ENCODE measurements at places on chromosomes 3 and 15.

- no peak for DNase-seq
Observed at GRCh38 chr3:54307566-54308180, 185.3 kb downstream of the CACNA2D3 start.

DNA sequence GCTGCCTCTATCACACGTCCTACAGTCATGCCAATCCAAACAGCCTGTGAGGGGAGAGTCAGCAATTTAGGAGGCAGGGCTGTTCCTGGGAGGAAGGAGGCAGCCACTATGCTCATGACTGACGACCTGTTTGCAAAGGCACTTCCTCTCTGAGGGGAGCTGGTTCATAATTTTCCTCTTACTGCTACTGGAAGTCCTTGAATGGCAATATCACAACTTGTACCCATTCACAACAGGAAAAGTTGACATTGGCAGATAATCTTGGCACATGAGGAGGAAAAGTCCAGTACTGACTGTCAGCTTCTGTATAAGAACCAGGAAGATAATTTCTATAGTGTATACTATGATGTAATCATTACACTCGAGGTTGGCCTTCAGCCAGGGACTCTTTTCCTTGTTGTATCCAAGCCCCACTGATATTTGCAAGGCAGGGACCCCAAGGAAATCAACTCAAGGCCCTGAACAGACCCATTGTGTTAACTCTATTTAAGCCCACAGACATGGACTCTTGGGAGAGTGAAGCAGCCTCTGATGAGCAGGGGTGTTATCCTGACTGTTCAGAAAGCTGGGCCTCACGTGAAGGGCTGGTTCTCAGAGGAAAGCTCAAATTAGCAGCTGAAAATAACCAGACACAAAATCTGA, 267.3 kb upstream of the ADAMTS9 start:
- DNase-seq: no peak

DNA sequence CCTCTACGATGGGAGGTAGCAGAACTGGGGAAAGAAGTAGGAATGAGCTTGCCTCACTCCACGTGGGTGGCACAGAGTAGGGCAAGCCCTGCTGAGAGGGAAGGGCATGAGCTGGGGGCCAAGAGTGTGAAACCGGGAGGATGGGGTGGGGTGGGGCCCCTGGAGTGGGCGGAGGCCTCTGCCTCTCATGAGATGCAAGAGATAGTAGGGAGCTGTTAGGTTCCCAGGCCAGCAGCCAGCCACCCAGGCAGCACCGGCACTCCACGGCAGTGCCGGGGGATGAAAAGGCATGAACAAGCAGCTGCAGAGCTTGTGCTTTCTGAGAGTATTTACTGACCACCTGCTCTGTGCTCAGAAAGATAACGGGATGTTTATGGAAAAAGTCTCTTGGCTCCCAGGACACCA, 24.4 kb upstream of the PLA2G4E start:
- no peak for DNase-seq

DNA sequence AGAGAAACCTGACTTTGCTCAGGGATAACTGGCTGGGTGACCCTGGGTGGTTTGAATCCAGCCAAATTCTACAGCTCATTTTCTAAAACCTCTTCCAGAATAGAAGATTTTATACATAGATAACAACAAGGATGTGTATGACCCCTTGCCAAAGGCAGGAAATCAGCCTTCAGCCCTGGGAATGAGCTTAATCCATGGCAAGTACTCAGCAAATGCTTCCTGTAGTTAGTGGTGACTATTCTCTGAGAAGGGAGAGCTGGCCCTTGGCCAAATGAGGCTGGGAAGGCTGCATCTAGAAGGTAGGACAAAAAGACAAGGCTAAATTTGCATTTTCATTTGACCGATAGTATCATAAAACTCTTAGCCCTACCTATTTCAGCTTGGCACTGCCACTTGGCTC, 4.6 kb upstream of the HACD3 start:
- DNase-seq: no peak

DNA sequence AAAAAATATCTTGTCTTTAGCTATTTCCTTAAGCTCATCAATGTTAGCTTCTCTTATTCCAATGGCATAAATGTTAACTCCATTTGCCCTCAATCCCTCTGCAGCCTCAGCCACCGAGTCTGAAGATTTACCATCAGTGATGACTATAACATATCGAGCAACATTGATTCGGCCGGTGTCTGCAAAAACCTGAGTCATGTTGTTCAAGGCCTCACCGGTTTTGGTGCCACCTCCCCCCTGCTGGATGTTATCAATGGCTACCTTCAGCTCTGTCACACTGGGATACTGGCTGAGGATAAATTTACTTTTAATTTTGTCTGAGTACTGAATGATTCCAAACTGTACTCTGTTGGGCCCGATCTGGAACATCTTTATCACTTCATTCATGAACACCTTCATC, 41.0 kb upstream of the CAPN7 start:
- DNase-seq: no peak

- DNase-seq: no peak
Observed at GRCh38 chr3:169539856-169540255, 123.7 kb downstream of the MECOM start.

DNA sequence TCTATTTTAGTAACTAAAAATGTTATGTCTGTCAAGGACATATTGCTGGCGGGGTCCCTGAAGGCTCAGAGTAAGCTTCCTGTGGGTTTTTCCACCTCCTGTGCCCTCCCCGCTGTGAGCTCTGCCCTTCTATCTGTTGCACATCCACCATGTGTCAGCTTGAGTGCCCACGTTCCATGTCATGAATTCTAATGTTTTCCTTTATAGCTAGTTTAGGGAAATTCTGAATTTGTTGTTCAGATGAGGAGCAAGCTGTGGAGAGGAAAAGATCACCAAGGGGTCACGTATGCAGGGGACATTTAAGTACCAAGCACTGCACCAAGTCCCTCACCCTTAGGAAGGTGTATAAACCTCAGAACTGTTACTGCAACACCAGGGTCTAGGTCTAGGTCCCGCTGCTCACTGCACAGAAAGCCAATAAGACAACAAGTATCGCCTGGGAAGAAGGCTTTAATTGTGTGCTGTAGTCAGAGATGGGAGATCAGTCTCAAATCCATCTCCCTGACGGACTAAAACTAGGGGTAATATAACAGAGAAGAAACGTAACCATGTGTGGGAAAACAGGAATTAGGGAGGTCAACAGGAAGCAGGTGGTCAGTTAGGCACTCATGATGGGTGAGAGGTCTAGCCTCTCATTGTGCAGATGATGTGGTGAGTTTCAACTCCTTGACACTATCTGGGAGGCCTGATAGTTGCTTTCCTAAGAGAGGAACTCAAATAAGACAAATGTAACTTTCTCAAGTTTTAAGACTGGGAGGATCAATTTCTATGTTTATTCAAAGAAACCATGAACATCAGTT, 9.7 kb downstream of the GP9 start:
- no peak for DNase-seq

DNA sequence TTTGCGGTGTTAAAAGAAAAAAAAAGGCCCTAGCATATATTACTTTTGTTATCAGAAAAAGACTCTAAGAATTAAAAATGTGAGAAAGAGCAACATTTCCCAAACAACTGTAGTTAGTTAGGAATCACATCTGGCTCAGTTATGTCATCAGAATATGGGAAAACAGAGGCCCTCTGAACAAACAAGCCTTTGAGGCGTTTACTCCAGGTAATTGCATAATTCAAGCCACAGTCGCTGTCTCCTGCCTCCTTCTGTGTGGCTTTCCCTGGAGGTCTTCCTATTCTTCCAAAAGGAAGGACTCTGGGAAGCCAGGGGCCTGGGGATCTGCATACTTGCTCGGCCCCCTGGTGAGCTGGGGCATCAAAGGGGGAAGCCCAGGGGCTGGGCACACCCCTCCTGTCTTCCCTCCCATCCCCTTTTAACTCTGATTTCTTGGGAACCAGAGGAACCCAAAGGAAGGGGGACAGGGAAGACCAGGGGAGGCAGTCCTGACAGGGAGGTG, 3.7 kb upstream of the FAM107A start:
- DNase-seq: no peak

DNA sequence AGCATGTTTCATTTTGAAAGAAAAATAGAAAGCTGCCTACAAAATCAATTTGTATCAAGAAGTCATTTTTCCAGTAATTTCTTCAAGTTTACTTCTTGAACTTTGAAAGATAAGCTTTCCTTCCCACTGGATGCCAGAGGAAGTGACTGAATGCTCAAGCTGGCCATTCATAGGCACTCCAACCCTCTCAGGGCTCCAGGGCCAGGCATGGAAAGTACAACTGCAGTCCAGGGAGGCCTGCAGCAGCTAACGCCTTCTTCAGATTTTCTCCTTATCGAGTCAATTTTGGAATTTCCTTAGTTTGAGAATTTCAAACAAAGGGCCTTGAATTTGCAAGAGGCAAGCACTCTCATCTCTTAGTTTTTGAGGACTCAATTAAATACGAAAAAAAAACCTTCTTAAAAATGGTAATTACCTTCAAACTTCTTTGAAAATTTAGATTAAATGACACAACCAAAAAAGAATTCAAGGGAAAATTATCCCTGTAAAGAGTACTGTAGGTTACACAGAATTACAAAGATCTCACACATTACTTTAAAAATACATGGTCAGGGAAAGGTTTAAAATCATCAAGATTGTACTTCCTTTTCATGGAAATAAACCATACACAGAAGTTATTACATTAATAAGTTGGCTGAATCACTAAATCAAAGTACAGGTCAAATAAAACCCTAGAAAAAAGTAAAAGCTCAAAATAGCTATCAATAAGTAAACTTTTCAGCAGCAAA, 2.5 kb downstream of the UBP1 start:
- no peak for DNase-seq

DNA sequence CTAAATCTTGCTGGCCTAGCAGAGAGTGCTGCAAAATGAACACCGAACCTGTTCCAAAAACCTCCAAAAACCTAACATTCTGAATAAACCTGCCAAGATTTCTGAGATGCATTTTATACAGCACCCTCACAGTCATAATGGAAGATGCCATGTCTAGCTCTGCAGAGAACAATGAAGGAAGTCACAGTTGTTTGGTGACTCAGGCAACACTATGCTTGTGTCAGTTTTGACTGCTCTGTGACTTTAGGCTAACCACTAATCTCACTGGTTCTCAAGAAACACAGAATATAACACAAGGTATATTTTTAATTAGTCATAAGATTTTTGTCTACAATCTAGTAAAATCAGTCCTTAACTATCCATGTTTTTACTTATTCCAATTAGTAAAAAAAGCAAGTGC, 606.6 kb downstream of the TBL1XR1 start:
- DNase-seq: no peak

- no peak for DNase-seq
Observed at GRCh38 chr3:16084887-16085286, 89.6 kb upstream of the GALNT15 start.

DNA sequence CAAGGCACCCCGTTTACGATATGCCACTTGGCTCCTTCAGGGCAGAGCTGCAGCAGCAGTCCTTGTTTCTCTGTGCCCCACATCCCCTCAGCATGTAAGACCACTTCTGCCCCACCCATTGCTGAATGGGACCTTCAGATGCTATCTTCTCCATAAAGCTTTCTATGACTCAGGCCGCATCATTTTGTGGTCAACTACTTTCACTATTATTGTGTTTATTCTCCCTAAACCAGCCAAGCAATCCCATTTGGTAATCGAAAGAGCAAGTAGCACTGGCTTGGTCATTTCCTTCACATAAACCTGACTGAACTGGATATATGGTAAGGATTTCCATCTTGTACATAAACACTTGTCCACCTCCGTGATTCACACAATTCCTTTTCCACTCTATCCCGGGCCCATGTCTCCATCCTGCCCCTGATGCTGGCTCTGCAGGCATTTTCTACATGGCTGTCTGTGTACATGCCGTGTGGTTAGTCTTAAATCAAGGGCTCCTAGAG, 25.7 kb downstream of the LIPC start:
- no peak for DNase-seq

- no peak for DNase-seq
Observed at GRCh38 chr15:30953731-30954378, 37.6 kb downstream of the MTMR10 start.

DNA sequence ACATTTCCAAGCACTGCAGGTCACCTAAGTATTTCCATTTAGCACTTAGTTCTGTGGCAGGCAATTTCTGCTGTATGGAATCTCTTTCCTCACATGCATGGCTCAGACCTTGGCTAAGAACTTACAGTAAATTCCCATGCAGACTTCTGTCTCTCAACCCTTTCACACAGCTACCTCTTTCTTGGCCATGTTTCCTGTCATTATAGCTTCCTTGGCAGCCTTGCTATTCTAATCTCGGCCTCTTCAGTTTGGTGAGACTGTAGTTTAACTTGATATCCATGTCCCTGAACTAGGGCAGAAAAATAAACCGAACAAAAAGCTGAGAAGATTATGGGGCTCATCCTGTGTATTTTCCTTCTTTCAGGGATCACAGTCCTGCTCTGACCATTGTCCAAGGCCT, 96.0 kb downstream of the SPATA16 start:
- no peak for DNase-seq

DNA sequence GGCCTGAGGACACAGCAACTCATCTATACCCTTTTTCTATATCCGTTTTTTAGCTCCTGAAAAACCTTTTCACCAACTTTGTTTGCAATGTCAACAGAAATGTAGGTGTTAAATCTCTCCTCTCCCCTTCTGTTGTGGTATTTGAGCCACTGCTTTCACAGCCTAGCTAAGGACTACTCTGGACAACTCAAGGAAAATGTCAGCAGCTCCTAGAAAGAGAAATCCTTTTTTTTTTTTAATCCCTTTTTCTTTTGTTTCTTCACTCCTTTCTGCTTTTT, 176.6 kb downstream of the KLHL25 start:
- DNase-seq: no peak

GRCh38 chr15:92161039-92161670, 232.5 kb upstream of the ST8SIA2 start:
- DNase-seq: no peak

DNA sequence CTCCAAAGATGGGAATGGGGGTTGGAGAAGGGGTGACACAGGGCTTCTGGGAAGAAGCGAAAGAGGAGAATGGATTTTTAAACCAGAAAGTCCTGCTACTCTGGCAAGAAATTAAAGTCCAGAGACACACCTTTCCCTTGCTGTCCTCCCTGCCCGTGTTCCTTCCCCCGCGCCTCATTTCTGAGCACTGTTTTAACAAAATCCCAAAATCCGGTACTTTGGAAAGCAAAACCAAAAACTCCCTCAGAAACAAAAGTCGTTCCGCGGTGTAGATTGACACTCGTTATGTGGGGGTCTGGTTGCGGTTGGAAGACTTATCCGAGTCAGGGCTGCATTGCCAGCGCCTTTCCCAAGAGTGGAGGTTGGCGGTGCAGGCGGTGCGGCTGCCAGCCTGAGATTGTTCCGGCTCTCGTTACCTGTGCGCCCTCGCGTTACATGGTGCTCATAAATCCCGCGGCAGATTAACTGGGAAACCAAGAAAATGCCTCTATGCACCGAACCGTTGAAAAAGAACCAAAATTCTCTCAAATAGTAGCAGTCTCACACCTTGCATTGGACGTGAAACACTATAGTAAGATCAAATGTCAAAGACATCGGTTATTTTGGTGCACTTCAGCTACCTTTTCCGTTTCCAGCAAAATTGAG, 217.7 kb downstream of the MEIS2 start:
- no peak for DNase-seq

GRCh38 chr3:165404357-165405027, 208.3 kb upstream of the SLITRK3 start:
- no peak for DNase-seq

DNA sequence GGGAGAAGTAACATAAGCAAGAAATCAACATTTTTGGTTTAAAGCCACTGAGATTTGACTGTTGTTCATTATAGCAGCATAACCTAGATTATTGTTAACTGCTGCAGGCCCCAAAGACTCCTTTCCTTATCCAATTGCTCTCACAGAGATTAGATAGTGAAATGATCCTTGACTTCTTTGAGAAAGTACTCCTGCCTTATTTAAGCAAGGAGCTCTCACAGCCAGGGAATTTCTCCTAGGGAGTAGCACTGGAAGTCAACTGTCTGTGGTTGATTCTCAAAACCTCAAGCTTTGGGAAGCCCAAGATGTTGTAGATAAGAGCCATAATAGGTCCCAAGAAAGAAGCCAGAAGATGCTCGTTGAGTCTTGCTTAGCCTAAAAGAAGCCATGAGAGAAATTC, 151.8 kb upstream of the TSC22D2 start:
- no peak for DNase-seq
